H1 (cell line): ENCODE measurements at places on chromosomes 1 and 21. TPM values are rescaled to one million over a fixed set of nuclear protein-coding genes. Genes with fewer than 3 reads are reported as not detected.

- DNase-seq, result no peak
These were observed 147.8 kb upstream of the CD34 start for GRCh38 chr1:208058756-208059155.

DNA sequence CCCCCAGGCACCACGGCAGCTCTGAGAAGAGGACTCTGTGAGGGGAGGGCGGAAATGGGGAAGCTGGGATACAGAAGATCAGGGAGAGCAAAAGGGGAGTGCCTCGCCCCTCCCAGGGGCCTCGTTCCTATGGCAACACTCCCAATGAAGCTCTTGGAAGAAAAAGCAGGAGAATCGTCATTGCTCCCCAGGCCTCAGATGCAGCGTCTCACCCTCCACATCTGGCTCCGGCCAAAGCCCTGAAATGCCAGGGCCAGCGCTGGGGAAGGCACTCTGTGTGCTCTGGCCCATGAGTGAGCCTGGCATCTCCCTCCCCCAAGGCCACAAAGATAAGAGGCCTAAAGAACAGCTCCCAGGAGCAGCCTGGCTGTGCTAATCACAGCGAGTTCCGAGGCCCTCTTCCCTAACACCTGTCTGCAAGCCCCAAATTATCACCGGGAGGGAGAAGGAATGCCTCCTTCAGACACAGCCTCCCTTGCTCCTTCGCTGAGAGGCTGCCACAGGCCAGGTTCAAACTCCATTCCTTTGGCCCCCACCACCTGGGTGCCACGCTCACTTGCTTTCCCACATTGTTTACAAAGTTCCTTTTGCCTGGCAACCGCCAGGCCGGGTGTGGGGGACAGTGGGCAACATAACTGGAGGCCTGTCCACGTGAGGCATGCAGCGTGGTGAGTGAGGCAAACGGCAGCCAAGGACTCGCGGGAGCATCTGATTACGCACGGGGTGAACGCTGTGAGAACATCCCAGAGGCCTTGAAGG is 27.8 kb downstream of the ECE1 start:
- no peak for DNase-seq

DNA sequence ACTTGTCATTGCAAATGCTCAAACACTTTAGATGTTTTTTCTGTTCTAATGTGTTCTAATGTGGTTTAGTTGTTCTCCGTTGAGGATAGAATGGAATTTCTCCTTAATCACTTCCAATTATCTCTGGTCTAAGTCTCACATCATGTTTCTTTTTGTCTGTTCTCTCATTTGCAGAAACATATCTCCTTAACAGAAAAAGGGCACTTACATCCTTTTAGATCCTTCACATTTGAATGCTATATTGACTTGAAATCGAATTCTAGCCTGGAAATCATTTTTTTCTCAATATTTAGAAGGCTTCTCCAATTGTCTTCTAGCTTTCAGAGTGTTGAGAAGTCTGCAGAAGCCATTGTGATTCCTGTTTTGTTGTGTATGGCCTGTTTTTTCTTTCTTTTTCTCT is 7.3 kb upstream of the SAMSN1 start:
- DNase-seq, result no peak

- no peak for DNase-seq
These were observed 36.7 kb upstream of the IL20 start for GRCh38 chr1:206828765-206829164.

DNA sequence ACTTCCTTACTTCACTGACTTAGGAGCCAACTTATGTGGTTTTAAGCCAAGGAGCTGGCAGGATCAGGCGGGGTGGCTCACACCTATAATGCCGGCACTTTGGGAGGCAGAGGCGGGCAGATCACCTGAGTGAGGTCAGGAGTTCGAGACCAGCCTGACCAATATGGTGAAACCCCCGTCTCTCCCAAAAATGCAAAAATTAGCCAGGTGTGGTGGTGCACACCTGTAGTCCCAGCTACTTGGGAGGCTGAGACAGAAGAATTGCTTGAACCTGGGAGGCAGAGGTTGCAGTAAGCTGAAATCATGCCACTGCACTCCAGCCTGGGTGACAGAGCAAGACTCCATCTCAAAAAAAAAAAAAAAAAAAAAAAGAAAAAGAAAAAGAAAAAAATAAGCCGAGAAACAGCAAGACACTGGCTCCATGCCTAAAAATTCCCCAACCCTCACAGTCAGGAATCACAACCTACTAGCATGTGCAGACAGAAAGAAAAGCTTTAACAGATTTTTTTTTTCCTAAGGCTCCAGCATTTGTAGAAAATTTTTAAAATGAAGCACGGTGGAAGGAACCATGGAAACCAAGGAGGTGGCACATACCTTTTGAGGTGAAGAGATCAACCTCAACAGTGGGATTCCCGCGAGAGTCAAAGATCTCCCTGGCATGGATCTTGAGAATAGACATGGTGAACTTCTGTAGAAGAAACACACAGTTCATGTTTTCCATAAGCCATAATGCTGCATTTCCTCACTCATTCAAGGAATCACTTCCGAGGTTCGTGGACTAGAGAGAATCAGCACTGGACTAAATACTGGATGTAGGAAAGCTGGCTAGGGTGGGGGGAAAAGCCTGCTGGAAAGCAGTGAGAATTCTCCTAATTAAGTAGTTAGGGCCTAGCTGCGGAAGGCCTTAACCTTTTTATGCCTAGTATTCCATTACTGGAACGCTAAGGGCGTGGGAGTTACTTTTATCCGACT is 4.0 kb downstream of the ENO1 start:
- DNase-seq, result no peak

DNA sequence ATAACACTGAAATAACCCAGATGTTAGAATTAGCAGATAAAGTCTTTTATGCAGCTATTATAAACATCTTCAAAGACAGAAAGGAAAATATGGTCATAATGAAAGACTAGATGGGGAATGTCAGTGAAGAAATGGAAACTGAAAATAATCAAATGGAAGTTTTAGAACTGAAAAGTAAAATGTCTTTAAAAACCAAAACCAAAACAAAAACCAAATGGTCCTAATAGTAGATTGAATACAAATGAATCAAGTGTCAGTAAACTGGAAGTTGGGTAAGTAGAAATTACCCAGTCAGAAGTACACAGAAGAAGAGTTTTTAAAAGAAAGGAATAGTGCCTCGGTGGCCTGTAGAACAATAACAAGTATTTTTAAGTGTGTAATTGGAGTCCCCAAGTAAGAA is 72.7 kb downstream of the SYCP1 start:
- DNase-seq, result no peak

GRCh38 chr1:44740179-44740617 is 561 bp downstream of the KIF2C start:
- no peak for DNase-seq

DNA sequence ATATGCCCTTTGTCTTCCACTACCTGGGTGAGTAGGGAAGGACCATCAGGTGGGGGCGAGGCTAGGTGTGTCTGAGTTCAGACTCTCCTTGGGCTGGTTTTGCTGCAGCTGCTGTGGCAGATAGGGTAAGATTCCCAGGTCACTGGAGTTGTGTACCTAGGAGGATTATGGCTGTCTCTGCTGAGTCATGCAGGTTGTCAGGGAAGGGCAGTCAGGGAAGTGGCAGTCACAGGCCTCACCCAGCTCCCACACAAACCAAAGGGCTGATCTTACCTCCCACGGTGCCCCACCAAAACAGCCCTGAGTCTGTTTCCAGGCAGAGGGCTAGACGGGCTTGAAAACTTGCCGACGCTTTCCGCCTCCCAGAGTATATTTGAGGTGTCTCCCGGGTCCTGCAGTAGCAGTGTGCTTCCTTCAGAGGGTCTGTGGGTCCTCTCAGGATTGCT is 201.6 kb upstream of the PLXNA2 start:
- DNase-seq, result no peak

DNA sequence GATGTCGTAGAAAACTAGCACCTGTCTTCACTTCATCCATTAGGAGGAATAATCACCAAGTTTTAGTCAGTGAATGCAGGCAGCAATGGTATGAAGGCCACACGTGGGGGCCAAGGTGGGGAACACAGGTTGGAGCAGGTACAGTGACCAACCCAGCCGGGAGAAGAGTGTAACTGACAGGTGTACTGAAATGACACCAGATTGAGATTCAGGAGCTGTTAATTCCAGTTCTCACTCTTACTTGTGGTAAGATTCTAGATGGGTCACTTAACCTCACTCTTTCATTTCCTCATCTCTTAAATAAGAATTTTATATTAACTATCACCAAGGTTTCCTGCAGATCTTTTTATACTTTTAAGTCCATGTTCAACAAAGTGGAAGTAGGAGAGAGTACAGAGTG is 206.2 kb upstream of the PTBP2 start:
- DNase-seq, result no peak

- no peak for DNase-seq
These were observed 9.7 kb downstream of the TNR start for GRCh38 chr1:175733722-175734121.

DNA sequence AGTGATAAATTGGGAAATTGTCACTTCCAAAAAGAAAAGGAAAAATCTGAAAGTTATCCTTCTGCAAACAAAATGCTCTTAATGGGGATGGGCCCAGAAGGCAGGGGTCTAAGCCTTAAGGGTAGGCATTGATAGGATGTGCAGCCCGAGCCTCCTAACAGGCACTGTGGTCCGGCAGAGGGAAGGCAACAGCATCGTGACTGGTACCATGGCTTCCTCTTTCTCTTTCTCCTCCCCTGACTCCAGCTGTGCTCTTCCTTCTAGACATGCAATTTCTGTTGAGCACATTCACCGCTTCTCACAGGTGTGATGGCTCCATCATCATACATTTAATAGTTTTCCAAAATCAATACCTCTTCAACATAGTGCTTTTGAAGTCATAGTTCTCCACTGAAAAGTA is 91.5 kb downstream of the SELENOF start:
- no peak for DNase-seq

GRCh38 chr1:231734417-231734816 is 107.8 kb downstream of the DISC1 start:
- no peak for DNase-seq

DNA sequence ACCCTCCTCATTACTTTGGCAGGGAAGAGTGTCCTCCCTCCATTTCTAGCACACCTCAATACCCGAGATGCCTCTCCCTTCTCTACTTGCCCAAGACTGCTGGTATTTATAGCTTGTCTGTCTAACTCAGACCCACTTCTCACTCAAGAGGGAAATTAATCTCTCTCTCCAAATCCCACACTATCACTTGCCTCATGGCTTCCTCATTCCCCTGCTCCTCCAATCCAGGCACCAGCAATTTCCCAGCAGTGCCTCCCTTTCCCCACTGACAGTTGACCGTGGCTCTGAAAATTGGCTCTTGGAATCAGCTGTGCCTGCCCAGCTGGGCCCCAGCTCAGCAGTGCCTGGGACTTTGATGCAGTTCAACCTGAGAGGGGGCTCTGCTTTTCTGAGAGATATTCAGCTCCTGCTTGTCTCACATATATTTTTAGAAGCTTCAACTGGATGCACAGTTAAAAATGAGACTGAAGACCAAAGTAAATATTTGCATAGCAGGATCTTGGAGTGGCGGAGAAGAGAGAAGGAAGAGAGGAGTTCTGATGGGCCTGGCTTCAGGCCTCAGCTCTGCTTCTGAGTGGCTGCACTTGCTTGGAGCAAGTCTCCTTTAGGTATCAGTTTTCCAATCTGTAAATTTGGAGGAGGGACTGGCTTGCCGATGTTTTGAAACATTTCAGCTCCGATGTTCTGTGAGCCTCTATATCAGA is 81.1 kb upstream of the SPATA6 start:
- no peak for DNase-seq

DNA sequence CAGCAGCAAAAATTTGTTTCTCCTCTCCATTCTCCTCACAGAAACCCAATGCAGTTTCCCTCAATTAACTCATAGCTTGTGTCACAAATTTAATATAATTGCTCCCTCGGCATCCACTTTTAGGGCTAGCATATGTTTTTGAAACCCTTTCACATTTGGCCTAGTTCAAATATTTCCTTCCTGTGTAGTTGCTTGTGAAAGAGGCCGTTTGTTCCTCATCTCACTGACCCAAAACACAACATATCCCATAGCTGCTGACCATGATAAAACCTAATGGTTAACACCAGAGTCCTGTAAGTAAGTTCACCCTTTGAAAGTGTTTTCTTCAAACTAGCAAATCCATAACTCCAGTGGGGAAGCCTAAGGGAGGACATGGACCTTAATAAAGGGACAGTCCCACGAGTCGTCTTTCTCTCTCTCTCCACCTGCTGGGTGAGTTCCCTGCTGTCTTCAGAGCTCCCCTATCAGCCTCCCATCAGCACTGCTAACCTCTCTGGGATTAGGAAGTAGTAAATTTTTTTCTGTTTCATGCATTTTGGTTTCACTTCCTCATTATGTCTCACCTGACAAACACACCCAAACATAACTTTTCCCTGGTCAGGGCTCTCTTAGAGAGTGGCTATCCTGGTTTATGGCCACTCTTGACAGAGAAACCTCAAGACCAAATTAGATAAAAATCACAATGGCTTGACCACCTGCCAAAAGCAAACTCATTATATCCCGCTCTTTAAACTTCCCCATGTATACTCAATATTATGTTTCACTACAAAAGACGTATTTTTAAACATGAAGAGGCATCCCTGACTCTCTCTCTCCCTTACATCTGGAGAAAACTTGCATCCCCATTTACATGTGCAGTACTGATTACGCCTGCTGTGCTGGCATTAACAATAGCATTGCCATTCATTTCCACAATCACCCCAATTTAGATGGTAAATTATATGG is 177.7 kb upstream of the HP1BP3 start:
- no peak for DNase-seq

- no peak for DNase-seq
These were observed 9.6 kb downstream of the RAB25 start for GRCh38 chr1:156070548-156070947.

GRCh38 chr1:65524931-65525265 is 104.4 kb downstream of the LEPR start:
- no peak for DNase-seq

DNA sequence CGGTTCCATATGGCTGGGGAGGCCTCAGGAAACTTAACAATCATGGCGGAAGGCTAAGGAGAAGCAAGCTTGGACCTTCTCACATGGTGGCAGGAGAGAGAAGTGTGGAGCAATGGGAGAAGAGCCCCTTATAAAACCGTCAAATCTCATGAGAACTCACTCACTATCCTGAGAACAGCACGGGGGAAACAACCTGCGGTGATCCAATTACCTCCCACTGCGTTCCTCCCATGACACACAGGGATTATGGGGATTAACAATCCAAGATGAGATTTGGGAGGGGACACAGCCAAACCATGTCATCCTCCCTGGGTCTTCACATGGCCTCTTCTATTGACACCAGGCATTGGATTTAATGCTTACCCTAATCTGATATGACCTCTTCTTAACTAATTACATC is 455.1 kb upstream of the VAMP3 start:
- DNase-seq, result no peak

GRCh38 chr1:16258591-16259135 is 21.7 kb upstream of the CPLANE2 start:
- no peak for DNase-seq

GRCh38 chr1:53686091-53686964 is 52.6 kb downstream of the GLIS1 start:
- DNase-seq, result no peak

- DNase-seq, result no peak
These were observed 65.7 kb downstream of the KIF26B start for GRCh38 chr1:245220381-245220985.

TMEM61 gene
- total RNA-seq, result 0.50 and 0.54 TPM in 2 replicates

DNASE2B gene
- total RNA-seq, result not detected in 2 replicates

C1QC gene
- total RNA-seq, result not detected in 2 replicates

SLC45A1 gene
- 1.6 and 1.7 TPM in 2 replicates for total RNA-seq

UBE2J2 gene
- total RNA-seq, result 67.2 and 67.9 TPM in 2 replicates

SH3BGR gene
- 5.5 and 5.9 TPM in 2 replicates for total RNA-seq

KCNJ10 gene
- 2.2 and 2.4 TPM in 2 replicates for total RNA-seq

SPRR1A gene
- total RNA-seq, result not detected in 2 replicates

G0S2 gene
- 1.0 and 1.7 TPM in 2 replicates for total RNA-seq

SASS6 gene
- total RNA-seq, result 13.1 and 13.8 TPM in 2 replicates

TMPRSS3 gene
- total RNA-seq, result not detected in 2 replicates

PWP2 gene
- 6.7 and 11.8 TPM in 2 replicates for total RNA-seq
